ENCODE measurements at places on chromosomes 4 and X.

GRCh38 chr4:71052034-71052433 lies 58.6 kb downstream of the DCK start:
- no peak for DNase-seq

- DNase-seq, result peak; percentile 100
These were observed 81.9 kb downstream of the HMGB2 start for GRCh38 chr4:173252024-173252935.

DNA sequence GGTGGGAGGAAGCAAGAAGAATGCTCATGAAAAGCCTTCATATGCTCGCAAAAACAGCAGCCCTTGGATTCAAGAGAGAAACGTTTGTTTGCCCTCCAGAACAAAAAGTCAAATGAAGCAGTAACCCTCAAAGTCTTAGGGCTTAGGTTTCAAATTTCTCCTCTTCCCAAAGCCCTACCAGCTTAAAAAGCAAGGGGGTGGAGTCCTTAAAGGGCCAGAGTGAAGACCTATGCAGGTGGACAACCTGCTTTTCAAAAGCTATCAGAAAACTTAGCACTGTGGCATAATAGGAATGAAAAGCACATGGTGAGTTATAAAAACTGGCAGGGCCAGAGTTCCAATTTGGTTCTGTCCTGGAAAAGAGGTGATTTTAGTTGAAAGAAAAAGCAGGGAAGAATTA lies 253.3 kb downstream of the NAP1L3 start:
- DNase-seq, result no peak

GRCh38 chrX:136209016-136209738 lies 42.0 kb downstream of the MAP7D3 start:
- DNase-seq, result peak; percentile 43

DNA sequence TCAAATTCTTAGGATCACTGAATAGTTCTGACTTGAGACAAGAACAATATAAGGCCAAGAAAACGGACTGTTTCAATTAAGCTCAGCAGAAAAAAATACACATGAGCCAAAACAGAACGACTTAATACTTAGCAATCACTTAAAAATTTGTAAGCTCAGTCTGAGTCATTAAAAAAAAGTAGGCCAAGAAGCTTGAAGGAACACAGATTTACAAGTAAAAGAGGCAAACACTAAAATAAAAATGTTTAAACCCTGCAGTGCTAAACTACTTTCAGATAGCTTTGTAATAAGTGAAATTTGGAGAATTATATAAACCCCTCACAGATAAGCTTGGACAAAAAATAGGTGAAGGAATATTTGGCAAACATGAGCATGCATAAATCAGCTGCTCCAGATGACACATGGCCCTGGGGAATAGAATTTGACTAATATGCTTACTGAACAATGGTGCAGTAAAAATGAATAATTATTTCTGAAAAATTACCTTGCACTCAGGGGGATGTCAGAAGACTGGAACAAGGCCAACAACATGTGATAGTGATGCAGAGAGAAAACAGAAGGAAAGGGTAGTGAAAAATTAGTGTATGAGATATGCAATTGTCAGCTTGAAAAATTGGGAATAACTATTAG lies 49.6 kb downstream of the LNX1 start:
- DNase-seq, result peak; percentile 79

- DNase-seq, result no peak
These were observed 288.6 kb upstream of the LDB2 start for GRCh38 chr4:17187003-17187402.

DNA sequence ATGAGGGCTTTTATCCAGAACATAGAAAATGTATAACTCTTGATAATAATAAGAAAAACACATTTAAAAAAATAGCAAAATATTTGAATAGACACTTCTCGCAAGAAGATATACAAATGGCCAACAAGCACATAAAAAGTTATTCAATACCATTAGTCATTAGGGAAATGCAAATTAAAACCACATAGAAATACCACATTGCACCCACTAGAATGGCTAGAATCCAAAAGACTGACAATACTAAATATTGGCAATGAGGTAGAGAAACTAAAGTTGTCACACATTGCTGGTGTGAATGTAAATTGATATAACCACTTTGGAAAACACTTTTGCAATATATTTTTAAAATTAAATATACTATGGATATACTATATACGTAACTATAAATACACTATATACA lies 754.3 kb upstream of the MAGEB2 start:
- DNase-seq, result no peak

DNA sequence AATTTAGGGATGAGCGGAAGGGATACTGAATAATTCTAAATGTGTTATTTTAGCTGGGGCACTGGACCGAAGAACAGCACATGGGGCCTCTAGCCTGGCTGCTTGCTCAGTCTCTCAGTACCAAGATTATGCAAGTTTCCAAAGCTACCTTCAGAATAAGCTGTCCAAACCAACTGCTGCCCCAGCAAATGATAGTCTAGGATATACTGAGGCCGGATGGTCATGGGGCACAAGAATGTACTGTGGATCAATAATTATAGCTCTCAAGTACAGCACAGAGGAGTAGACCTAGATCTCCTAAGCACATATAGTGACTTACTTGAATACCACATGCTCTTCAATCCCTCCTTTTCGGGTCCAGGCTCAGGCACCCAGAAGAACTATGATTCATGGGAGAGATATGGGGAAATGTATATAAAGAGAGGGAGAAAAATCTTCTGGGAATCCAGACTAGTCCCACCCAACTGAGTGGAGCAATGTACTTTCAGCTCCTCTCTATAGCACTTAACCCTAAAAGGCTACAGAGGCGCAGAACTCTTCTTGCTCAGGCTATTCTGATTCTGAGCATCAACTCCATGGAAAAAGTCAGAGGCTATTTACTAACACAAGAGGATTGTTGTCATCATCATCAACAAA lies 160.3 kb upstream of the GPC4 start:
- DNase-seq, result peak; percentile 3

GRCh38 chr4:82712561-82712960 lies 86.0 kb downstream of the SCD5 start:
- DNase-seq, result no peak

- DNase-seq, result no peak
These were observed 53.0 kb upstream of the PROM1 start for GRCh38 chr4:16136827-16137226.

DNA sequence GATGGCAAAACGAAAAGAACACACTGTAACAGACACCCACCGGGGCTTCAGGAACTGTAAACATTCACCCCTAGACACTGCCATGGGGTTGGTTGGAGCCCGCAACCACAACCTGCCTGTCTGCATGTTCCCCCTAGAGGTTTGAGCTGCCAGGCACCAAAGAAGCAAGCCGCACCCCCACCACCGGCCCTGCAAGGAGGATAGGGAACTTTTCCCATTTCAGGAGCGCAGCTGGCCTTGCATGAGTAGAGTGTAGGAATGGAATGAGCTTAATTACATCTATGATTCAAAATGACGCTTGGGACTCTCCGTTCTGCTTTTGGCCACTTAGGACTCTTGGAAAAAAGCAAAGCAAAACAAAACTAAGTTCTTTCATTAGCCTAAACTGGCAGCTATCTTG lies 243.6 kb upstream of the CTSO start:
- peak; percentile 74 for DNase-seq

DNA sequence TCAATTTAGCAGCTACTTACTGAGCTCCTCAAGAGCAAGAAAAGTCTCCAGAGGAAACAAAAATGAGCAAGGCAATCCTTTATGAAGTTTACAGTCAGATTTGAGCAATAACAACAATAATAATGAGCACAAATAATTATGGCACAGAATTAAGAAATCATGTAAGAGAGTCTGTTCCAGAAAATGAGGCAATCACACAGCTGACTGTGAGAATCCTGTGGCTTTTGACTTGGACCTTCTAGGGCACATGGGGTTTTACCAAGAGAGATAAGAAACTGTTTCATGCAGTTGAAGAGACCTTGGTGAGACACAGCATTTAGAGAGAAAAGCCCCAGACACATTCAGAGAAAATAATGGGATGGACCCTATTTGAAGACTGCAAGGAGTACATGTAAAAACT lies 362.6 kb upstream of the MAGEB2 start:
- no peak for DNase-seq

- DNase-seq, result no peak
These were observed 38.0 kb downstream of the RAB28 start for GRCh38 chr4:13445841-13446790.

DNA sequence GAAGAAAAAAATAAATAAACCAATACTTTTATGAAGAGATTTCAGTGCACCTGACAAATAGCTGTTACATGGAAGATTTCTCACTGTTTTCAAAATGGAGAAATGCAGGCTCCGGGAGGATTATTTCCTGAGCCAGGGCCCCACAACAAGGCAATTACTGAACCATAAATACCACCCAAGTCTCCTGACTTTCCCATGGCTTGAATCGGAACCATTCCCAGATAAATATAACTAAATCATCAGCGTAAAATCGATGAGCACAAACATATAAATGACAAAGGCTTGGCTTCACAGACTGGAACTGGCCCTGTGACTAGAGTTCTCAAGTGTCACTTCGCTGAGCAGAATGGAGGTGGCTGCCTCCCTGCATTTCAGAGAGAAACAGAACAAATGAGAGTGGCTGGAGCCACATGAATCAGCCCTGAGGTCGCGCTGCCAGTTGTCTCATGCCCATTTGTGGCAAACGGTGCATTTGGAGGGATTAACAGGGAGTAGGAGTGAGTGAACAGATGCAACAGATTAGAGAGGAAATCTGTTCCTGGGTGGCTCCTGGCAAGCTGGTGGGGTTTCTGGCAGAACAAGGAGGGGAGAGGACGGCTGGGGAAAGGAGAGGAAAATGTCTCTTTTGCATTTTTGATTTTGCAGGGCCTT lies 57.3 kb upstream of the STIM2 start:
- no peak for DNase-seq

- DNase-seq, result no peak
These were observed 182.1 kb downstream of the TENM3 start for GRCh38 chr4:182425302-182425701.

DNA sequence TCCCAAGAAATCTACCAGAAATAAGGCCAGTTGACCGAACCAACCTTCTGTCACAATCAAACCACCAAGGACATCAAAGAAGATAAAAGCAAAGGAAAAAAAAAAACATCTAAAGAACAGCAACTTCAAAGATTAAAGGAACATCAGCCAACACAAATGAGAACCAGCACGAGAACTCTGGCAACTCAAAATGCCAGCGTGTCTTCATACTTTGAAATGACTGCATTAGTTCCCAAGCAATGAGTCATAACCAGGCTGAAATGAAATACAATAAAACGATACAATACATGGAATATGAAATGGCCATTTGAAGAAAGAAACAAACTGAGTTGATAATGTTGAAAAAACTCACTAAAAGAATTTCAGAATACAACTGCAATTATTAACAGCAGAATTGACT lies 611.6 kb upstream of the GRIA3 start:
- DNase-seq, result no peak

DNA sequence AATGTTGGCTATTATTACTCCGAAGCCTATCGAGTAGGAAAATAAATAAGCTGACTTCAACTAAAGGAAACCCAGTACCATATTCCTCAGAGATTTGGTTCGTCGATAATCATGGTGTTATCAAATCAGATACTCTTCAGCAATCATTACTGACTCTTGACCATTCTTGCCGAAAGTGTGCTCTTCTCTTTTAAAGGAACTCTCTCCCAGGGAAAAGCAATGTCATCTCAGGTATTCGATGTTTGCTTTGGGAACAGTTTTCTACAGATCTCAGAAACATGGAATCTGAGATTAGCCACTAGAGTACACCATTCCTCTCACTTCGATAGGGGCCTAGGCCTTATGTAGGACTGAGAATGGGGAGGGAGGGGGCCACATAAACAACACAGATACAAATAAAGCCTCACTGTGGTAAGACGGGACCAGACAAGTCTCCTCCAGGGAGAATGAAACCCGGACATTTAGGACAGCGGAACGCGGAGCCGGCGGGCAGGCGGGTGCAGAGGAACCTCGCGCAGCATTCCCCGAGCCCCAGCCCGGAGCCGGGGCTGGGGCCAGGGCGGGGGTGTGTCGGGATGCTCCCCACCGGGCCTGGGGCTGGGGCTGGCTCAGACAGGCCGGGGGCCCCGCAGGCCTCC lies 581 bp downstream of the DNAJB14 start:
- peak; percentile 40 for DNase-seq

GRCh38 chr4:168796362-168797106 lies 213.5 kb downstream of the CBR4 start:
- DNase-seq, result peak; percentile 93

GRCh38 chrX:49308604-49309269 lies 5.3 kb downstream of the GAGE10 start:
- no peak for DNase-seq

GRCh38 chr4:149347139-149347538 lies 468.5 kb downstream of the IQCM start:
- no peak for DNase-seq

GRCh38 chr4:3041192-3042142 lies 32.9 kb downstream of the HTT-AS start:
- DNase-seq, result peak; percentile 77

GRCh38 chrX:1394731-1395501 lies 3.0 kb upstream of the SLC25A6 start:
- peak; percentile 40 for DNase-seq

GRCh38 chr4:168900080-168900479 lies 110.0 kb downstream of the CBR4 start:
- no peak for DNase-seq

- no peak for DNase-seq
These were observed 38.3 kb upstream of the SPINK2 start for GRCh38 chr4:56859841-56860240.

- no peak for DNase-seq
These were observed 100.0 kb downstream of the SHISA3 start for GRCh38 chr4:42497142-42497910.

- no peak for DNase-seq
These were observed 134.2 kb downstream of the PTTG2 start for GRCh38 chr4:38094419-38094818.

GRCh38 chr4:138522366-138522765 lies 280.2 kb upstream of the SLC7A11 start:
- DNase-seq, result peak; percentile 36

DNA sequence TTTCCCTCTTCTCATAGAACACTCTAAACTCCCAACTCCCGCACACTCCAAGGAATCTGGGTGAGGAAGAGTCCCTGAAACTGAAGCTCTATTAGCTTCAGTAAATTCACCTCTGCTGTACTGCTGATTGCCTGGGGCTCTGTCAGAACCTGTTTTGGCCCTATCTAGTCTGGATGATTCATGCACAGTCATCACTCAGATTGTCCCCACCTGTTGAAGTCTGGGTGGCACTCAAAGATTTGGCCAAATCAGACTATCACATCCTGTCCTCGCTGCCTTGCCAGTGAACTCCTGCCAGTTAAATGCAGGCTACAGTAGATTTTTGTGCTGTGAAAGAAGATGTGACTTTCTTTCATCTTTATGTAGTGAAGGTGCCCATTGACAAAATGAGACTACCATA lies 63.5 kb upstream of the EMCN start:
- DNase-seq, result peak; percentile 44

GRCh38 chr4:112978691-112979472 lies 70.6 kb upstream of the ANK2 start:
- peak; percentile 65 for DNase-seq
